ENCODE measurements at places on chromosomes 5 and 9.

DNA sequence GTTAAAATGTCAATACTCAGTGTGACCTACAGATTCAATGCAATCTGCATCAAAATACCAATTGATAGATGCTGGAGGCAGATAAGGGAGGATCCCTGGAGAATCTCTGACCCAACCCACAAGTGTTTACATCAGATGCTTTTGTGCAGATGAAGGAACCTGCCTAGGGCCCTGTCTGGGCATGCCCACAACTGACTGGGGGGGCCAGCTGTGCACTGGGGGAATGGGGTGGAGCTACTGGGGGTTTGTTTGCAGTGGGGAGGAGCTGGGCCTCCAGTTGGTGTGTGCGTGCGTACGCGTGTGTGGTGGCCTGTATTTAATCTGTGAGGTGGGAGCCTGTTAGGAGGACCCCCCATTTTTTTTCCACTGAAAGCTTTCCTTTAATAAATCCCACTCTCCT lies 244.9 kb downstream of the TRIM36 start:
- DNase-seq = no peak

DNA sequence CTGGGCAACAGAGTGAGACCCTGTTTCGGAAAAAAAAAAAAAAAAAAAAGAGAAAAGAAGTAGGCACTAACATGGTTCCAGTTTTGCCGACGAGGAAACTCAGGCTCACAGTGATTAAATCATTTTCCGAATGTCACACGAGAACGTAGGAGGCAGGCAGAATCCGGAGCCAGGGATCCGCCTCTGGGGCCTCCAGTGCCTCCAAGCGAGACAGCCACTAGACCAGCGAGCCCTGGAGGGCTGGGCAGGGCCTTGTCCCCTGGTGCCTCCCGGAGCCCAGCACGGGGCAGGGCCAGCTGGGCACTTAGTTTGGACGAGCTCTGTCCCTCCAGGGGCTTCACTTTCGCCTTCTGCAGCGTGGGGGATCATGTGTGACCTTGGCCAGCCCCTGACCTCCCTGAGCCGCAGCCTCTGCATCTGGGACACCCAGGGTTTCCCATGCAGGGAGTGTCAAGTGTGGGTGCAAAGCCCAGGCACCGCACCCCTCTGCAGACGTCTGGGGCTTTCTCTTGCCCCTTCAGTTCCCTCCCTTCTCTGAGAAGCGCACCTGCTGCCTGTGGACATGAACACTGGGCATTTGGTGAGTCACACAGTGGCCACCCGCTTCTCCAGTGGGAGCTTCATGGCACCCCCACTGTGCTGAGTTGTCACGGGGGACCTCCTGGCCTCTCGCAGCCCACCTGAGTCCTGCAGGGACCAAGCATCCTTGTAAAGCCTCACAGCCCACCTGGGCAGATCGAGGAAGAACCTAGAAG lies 80.3 kb downstream of the RXRA start:
- no peak for DNase-seq

- no peak for DNase-seq
Observed at GRCh38 chr5:80752427-80752826, 97.6 kb upstream of the DHFR start.

- DNase-seq = no peak
Observed at GRCh38 chr9:109799141-109799540, 19.1 kb downstream of the PALM2AKAP2 start.

DNA sequence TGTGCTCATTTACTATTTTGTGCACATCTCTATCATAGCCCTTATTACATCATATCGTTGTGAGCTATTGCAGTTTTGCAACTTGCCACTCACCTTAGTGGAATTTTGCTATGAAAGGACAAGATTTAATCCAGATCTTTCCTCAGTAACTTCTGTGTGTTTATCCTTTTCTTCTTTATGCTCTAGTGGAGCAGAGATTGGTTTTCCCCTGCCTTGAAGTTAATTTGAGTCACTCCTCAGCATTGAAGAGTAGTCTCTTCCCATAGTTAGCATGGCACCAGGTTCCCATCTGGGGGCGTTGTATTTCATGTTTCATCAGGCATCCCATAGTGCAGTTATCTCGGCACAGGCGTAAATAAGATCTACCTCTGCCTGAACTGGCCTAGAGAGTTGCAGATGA lies 510.4 kb downstream of the PSAT1 start:
- no peak for DNase-seq

GRCh38 chr9:133023117-133023890 lies 7.5 kb upstream of the GTF3C5 start:
- DNase-seq = no peak

GRCh38 chr5:60458666-60459065 lies 241.3 kb downstream of the DEPDC1B start:
- no peak for DNase-seq

- no peak for DNase-seq
Observed at GRCh38 chr5:116872486-116872885, 297.9 kb upstream of the SEMA6A start.

- DNase-seq = no peak
Observed at GRCh38 chr5:24294333-24294732, 350.4 kb downstream of the CDH10 start.

DNA sequence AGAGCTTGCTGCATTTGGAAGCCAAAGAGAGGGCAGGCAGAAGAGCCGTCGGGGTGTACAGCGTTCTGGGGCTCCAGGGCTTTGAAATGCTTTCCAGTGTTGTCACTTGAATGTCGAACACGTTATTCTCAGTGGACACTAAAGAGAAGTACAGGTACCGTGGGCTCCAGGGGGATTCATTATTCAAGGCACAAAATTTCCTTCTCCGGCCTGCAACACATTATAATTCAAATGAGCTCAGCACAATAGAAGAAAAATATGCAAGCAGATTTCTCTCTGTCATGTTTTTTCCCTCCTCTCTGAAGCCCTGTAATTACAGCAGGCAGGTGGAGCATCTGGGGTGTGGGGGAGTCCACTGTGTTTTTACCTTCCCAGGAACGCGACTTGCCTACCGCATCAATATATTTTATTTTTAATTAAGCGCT lies 293.1 kb downstream of the ZSWIM6 start:
- no peak for DNase-seq

GRCh38 chr5:10756549-10756948 lies 4.5 kb downstream of the DAP start:
- DNase-seq = no peak

DNA sequence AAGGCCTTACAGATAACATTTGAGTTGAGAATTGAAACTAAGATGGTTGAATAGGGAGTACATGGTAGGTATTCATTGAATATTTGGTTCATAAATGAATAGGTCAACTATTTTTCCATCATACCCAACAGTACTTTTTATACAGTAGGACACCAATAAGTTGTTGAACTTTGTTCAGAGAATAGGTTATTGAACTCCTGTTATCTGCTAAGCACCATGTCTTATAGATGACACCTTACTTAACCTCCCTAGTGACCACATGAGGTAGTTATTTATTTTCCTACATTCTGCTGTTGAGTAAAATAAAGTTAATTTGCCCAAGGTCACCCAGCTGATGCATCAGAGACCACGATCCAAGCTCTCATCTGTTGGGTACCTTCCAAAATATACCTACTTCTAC lies 49.6 kb upstream of the ATP10B start:
- DNase-seq = no peak

- no peak for DNase-seq
Observed at GRCh38 chr5:72209147-72210115, 102.2 kb downstream of the MAP1B start.

GRCh38 chr5:98877600-98877999 lies 51.2 kb downstream of the CHD1 start:
- no peak for DNase-seq

DNA sequence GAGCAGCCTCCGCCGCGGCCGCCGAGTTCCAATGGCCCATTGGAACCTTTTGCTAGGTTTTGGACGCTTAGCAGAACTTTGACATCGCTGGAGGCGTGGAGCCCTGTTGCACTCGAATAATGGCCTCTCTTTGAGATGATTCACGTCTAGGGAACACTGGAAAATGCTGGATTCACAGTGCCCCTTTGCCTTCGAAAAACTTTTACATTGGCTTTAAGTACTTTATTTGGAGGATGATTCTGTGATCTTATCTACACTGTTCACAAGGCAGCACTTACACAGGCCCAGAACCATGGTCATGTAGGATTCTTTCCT lies 536 bp upstream of the PPIC start:
- DNase-seq = no peak

DNA sequence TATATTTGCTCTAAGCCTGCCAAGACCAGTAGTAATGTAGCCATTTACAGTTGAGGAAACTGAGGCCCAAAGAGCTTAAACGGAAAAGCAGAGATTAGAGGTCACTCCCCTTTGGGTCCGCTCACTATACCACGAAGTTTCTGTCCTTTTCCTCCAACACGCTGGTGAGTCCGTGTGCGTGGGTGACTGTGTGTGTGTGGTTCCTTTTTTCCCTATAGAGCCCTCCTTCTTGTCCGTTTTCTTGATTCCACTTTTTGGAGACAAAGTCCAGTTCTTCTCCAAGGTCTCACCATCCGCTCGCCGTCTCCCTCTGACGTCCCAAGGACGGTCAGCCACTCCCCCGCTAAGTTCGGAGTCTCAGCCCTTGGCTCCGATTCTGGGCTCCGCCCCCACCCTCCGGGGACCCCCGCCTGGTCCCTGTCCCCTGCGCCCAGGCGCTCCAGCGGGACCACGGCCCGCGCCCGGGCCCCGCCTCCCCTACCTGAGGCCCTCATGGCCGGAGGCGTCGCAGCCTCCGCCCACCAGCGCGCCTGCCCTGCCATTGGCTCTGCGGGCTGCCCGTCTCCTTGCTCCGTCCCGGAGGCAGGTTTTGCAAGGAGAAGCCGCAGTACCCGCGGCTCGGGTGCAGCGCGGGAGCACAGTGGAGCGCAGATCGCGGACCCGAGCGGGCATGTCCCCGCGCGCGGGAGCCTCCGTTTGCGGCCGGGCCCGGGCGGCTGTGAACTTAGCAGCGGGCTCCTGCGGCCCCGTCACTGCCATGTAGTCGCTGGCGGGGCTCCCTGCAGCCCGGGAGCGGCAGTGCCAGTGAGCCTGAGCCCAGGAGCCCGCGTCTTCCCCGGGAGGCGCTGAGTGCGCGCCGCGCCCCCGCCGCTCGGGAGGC lies at the start of gene MAST4:
MAST4 (plus strand) TSS at position 638 of the 880 bp plus-strand sequence. CDS start 263 bp downstream, outside the sequence.
- peak; percentile 55 for DNase-seq

DNA sequence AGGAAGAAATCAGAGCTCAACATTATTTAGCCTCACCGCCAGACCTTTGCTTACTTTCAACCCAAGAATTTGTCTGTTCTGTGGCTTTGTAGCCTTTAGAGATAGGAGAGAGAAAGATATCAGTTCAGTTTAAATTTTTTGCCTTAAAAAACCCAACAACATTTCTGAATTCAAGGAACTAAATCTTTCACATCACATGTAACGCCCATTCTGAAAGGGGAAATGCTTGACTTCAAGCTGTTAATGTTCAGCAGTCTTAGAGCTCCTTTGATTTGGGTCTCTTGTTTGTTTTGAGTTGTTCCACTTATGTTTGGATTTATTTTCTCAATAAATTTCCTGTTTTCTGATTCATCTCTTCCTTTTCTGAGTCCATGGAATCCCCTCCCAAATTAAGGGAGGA lies 294.5 kb downstream of the ARHGAP26 start:
- DNase-seq = no peak

DNA sequence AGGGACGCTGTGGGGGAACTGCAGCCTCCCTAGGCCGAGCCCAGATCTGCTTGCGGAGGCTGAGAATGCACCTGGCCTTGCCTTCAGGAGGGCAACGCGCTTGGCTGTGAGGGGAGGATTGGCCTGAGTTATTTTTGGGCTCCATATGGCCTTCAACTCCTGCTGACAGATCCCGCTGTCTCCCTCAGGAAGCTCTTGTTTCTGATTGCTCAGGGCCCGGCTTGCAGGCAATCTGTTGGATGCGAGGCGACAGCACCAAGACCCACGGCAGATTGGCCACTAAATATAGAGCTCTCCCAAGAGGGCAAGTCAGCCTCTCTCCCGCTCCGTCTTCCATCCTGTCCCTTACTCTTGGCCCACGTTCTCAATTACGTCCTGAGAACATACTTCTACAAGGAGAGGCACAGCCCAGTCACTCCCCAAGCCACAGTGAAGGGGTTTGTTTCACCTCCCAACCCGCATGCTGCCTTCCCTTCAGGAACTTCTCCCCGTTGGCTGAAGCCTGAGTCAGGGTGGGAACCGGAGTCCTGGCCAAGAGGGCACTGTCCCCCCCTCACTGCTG lies 53.6 kb downstream of the RASGEF1C start:
- DNase-seq = peak; percentile 12

GRCh38 chr5:62475072-62475471 lies 62.5 kb downstream of the IPO11 start:
- DNase-seq = no peak

DNA sequence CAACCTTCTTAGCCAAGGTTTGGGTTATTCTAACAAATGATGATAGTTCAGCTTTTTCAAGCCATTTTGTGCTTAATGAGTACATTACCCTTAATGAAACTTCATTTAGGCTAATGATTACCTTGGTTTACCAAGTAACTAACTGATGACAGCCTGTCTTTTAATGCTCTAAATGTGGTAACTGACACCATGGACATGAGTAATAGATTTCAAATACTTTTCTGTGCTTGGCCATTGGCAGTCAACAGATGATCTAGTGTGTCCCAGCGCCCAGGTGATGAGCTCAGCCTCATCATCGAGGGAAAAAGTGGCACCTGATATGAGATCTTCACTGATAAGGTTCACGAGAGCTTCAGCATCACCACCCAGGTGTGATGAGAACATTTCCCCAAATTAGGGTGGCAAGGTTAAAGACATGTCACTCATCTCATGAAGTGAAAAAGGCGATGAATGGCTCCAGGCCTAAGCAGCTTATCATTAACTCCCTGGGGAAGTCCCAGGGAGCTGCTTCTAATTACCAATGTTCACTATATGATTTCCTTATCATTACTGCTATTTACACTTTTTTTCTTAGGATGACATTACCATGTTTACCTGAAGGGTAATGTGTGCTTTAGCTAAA lies 296.0 kb downstream of the SPOCK1 start:
- DNase-seq = no peak

- no peak for DNase-seq
Observed at GRCh38 chr5:137073189-137073588, 425.9 kb downstream of the SPOCK1 start.

- no peak for DNase-seq
Observed at GRCh38 chr5:179817890-179818745, 2.6 kb upstream of the SQSTM1 start.

DNA sequence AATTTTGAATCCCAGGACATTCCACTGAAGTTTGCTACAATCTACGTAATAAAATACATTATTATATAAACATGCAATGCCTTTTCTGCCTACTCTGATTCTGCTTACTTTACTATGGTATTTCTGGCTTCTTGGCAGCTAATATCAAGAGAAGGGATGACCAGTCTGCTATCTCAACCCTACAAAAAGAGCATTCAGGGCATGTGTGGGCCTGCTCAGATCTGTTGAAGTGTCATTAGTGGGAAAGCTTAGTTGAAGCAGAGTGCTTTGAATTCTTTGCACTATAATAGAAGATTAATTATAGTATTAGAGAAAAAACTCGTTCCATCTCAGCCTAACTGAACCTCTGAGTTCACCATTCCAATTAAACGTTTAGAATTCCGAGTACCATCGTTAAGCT lies 339.5 kb upstream of the ISL1 start:
- no peak for DNase-seq

Data from omental fat pad (tissue), 4 donors.